ENCODE measurements at places on chromosomes 7 and 10.

DNA sequence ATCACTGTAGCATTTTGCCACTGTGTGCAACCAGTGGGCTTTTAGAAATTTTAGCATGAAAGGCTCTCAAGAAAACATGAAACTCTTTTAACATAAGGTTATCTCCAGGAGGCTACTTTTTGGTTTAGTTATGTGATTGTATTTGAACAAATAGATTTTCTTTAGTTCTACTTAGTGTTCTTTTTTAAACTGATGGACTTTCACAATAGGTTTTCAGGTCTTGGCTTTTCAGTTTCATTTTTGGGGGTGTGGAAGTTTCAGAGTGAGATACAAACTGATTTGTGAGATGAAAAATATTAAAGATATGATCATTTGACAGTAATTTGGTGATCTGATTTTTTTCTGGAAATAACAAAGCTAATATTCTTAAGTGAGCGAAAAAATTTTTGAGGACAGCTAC lies 344.1 kb downstream of the PHF14 start:
- DNase-seq, result no peak

DNA sequence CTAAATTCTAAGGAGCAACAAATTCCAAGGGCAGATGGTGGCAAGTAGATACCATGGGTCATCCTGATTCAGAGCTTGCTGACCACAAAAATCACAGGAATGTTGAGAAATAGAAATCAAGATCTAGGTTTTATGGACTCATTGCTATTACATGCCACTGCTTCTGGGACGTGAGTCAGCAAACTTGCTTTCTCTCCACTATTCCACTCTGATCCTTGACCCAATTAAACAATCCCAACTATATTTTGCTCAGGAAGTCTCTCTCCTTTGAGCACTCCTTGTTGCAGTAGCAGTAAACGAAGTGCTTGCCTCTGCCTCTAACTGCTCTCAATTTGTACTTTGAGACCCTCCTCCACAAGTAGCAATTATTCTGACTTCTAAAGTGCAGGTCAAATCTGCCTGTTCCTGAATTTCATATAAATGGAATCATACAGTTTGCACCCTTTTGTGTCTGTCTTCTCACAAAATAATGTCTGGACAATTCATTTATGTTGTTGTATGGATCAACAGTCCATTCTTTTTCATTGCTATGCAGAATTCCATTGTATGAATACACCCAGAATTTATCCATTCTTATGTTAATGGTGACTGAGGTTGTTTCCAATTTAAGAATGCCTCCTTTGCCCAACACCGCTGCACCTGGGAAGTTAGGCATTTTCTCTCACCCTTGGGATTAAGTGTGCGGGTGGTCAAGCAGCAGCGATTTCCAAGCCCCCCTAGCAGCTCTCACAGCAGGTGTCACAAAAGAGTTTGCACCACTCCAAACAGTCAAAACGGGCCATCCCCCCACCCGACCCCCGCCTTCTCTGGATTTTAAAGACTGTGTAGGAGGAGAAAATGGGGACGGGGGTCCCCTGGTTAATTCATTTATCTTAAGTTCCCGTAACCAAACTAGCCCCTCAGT lies 35.9 kb downstream of the ACSM6 start:
- DNase-seq, result no peak

GRCh38 chr7:27973625-27974024 lies 207.0 kb downstream of the JAZF1 start:
- no peak for DNase-seq

DNA sequence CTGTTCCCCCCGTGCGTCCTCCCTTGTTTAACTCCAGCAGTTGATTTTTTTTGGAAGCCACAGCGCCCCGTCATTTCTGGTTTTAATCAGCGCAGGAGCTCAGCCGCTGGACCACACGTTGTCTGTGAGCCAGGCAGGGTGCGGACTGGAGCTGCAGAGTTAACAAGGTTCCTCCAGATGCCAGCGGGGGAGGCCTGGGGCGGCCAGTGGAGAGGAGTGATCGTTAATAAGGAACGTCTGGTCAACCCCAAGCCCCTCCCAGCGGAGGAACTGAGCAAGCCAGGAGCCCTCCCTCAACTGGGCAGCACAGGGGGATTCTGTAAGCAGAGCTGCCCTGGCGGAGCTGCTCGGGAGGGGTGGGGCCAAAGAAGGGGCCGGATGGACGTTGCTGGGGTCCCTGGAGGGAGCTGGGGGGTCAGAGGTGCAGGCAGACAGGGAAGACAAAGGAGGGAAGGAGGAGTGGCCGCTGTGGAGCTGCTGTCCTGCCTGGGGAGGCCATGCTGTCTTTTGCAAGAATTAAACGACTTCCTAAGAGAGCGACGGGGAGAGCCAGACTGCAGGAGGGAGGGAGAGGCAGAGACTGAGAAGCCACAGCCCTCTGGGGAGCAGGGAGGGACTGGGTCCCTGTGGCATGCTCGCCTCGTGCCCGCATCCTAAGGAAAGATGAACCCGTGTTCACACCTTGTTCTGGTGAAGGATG lies 537.1 kb upstream of the FOXK1 start:
- no peak for DNase-seq

DNA sequence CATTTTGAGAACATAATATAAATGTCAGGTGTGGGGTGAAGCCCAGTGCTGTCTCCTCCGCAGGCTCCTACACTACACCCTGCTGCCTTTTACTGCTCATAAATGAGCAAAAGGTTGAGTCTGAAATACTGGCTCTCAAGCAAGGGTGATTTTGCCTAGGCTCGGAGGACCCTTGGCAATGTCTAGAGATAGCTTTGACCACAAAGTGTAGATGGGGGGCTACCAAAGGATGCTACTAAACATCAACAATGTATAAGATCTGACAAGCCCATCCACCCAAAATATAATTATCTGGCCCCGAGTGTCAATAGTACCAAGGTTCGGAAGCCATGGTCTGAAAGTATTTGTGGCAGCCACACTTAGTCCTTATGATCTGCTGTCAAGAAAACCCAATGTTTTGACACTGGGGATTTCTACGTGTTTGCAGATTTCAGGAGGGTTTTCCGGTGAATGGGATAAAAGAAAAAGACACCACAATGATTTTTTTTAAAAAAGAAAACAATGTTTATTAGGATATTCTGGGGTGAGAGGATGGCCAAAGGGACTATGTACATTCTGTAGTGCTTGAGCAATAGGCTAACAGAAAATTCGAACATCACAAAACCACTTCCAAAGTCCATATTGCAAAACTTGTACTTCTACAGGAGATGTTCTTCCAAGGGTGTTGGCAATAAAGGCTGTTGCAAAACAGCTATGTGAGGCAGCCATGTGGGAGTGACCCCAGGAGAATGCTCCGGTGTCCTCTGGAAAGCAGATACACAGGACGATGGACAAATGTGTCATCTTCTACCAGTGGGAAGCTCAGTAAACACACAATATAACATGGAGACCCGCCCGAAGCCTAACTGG lies 216.3 kb downstream of the GFRA1 start:
- DNase-seq, result no peak

DNA sequence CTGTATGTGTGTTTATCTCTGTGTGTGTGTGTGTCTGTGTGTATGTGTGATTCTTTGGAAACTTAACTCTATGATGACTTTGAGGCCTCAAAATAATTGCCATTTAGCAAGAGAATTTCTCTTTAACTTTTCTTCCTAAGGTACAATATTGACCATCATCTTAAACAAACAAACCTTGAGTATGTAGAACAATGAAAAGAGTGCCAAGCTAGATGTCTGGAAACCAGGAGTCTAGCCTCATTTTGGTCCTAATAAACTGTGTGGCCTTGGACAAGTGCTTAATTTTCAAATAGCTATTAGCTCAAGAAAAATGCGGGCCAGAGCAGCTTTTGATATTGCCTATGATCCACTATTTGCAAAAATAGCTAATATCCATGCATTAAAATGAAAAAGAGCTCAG lies 119.3 kb downstream of the RNLS start:
- DNase-seq, result no peak

GRCh38 chr7:78114993-78115392 lies 316.4 kb downstream of the PHTF2 start:
- DNase-seq, result no peak
